ENCODE measurements at places on chromosomes 11 and 22. TPM values are rescaled to one million over a fixed set of nuclear protein-coding genes. Genes with fewer than 3 reads are reported as not detected.

Gene IGF2
- total RNA-seq = 549 TPM

Gene LAYN
- 18.3 TPM for total RNA-seq

Gene SLC25A1
- 153 TPM for total RNA-seq

Gene CLMP
- total RNA-seq = 81.6 TPM

Gene CCDC81
- not detected for total RNA-seq

Gene MCHR1
- total RNA-seq = not detected

Gene GAL
- total RNA-seq = not detected

Gene MFNG
- not detected for total RNA-seq

Gene ISX
- total RNA-seq = not detected

Gene BIRC3
- 0.12 TPM for total RNA-seq

Gene CAPN5
- 12.0 TPM for total RNA-seq

Gene TPH1
- total RNA-seq = not detected

Gene RIC3
- not detected for total RNA-seq

Gene MEI1
- total RNA-seq = 6.7 TPM

Gene C11orf42
- not detected for total RNA-seq

Gene C11orf86
- not detected for total RNA-seq

Gene CNGA4
- not detected for total RNA-seq

Gene IL17REL
- total RNA-seq = not detected

Gene NPTXR
- 5.4 TPM for total RNA-seq

Gene RTN4R
- total RNA-seq = 1.2 TPM

Gene MRGPRE
- total RNA-seq = not detected

Gene ATF4
- 522 TPM for total RNA-seq

Gene CTSW
- not detected for total RNA-seq
